Iris pigment epithelial cell (primary cell): ENCODE measurements at places on chromosomes 6 and 20.
A peak's percentile ranks its signal among the peaks of the same experiment; 100 is the strongest.

GRCh38 chr6:132227904-132228303, 173.4 kb downstream of the MOXD1 start:
- peak; percentile 96 for DNase-seq

GRCh38 chr6:89069536-89070163, 10.9 kb upstream of the PNRC1 start:
- no peak for DNase-seq

DNA sequence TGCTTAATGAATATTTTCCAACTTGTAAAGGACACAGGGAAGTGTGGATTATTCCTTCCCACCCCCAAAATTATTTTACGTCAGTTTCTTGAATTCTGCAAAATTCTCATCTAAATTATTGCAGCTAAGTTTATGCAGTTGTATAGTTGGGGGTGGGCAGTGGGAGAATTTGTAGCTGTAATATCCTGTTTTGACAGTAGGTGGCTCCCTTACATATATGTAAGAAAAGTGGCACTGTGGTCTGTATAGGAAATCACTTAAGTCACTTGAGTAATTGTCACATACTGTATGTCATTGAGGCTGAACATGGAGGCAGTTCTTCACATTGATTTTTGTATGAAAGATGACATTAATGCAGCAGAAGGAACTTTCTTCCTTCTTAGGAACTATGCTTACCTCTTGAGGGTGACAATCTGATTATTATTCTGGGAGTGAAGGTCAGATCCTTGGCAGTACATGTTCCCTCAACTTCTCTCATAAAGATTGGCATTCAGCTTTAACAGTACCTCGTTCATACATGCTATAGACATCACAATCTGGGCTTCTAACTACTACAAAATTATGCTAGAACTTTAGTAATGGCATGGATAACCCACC, 14.6 kb upstream of the CFAP206 start:
- DNase-seq, result peak; percentile 67

GRCh38 chr6:31901415-31901952, 402 bp downstream of the ZBTB12 start:
- DNase-seq, result peak; percentile 64
